Epithelial cell of proximal tubule (primary cell): ENCODE measurements at places on chromosomes 11 and 22. TPM values are rescaled to one million over a fixed set of nuclear protein-coding genes. Genes with fewer than 3 reads are reported as not detected.

GRCh38 chr11:26916805-26917204 is 77.1 kb upstream of the FIBIN start:
- DNase-seq: no peak

The FJX1 gene
- total RNA-seq: 52.1 and 78.4 TPM in 2 replicates

The TRPM5 gene
- not detected in 2 replicates for total RNA-seq

DNA sequence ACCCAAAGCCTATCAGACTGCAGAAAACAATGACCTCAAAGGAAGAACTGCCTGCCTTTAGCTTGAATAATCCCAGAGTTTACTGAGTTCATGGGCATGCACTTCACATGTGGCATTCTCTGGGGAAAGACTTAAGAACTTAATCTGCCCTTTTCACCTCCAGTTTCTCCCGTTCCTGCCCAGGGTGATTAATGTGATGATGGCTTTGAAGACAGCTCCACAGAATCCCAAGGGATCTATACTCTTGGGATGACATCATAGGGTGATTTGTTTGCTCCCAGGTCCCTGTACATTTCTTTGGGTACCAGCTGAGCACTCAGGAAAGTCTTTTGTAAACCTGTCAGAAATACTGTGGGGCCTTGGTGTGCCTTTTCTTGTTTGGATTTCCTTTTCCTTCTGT is 14.0 kb downstream of the FJX1 start:
- no peak for DNase-seq

DNA sequence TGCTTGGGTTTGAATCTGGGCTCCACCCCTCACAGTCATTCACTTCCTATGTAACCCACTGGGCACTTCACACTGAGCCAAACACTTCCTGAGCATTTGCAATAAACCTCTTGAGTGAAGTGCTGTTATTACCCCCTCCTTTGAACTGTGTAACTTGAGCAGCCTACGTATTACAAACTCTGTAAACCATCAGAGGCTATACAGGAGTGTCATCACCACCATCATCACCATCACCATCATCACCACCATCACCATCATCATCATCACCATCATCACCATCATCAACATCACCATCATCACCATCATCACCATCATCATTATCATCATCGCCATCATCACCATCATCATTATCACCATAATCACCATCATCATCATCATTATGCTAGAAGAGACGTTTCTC is 18.4 kb downstream of the RTL6 start:
- no peak for DNase-seq

DNA sequence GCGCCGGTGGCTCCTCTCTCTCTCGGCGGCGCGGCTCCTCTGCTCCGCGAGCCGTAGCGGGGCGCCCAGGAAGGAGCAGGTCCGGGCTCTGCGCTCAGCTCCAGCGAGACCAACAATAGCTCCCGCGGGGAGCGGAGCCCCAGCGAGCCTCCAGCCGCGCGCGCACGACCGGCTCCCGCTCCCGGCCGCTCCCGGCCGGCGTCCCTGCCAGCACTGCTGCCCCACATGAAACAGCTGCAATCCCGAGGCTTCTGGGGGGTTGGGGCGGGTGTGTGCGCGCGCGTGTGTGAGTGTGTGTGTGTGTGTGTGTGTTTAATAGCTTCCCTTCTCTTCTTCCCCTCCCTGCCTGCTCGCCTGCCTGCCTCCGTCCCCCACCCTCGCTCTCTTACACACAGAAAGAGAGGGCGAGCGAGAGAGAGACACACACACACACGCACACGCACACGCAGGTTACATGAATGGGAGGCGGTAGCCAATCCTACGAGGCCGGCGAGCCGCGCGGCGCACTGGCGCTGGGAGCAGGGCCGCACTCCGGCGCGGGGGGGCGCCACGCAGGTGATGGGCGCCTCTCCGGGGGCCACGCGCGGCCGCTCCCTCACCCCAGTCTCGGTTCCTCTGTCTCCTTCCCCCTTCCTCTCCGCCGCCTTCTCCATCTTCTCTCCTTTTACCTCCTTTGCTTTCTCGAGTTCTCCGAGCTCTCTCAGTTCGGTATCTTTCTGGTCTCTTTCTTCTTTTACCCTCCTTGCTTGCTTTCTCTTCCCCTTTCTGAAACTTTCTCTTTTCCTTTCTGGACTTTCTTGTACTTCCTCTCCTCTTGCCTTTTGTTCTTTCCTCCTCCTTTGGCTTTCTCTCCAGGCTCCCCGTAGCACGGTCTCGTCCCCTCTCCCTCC is at the start of gene TENM4:
TSS of gene TENM4 (minus strand) at position 460 of the 890 bp plus-strand sequence. CDS start 371,086 bp downstream, outside the sequence.
- no peak for DNase-seq

The RNF121 gene
- 9.3 and 28.6 TPM in 2 replicates for total RNA-seq

The PGA5 gene
- not detected in 2 replicates for total RNA-seq

The FGF3 gene
- total RNA-seq: not detected in 2 replicates

DNA sequence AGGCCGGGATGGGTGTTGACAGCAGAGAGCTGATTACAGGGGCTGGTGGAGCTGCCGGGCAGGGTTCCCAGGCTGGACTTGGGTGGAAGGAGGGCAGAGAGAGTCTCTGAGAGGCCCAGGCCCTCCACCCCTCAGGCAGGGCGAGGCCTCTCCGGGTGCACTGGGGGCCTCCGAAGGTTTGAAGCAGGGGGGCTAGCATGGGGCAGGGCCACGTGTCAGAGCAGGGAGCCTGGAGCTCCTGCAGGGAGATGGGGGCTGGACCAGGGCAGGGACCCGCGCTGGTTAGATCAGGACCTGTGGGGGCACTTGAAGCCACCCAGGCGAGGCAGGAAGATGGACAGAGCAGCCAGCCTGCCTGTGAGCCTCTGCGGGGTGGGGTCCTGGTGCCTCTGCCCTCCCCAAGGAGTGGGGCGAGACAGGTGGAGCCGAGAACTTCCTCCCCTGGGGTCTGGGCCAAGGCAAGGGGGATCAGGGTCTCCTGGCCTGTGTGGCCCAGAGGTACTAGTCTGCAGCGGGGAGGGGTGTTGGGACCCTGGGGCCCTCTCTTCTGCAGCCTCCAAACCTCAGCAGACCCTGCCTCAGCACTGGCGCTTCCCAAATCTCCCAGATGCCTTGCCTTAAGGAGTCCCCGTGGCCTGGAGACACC is 911 bp downstream of the PANX2 start:
- DNase-seq: no peak
